Kidney tubule cell (primary cell): ENCODE measurements at places on chromosomes 16 and 17.
A peak's percentile ranks its signal among the peaks of the same experiment; 100 is the strongest.

GRCh38 chr16:11896486-11897176, 19.1 kb downstream of the GSPT1 start:
- DNase-seq = peak; percentile 79

DNA sequence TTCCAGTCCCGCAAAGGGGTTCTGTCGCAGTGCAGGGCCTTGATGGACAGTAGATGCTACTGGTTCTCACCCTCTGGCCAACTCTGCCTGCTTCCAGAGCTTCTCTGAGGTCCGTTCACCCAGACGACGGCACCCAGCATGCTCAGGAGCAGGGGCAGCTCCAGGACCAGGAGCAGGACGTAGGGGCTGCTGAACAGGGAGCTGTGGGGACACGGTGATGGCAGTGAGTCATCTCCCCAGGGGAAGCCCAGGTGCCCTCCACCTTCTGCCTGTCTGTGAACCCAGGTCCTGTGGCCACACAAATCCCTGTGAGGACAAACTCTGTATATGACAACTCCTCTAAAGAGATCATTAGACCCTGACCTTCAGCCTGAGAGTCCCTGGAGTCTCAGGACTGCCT, 3.4 kb upstream of the CD300C start:
- DNase-seq = no peak

- no peak for DNase-seq
Measured at GRCh38 chr17:58338454-58338840, 9.9 kb upstream of the TSPOAP1 start.

- peak; percentile 67 for DNase-seq
Measured at GRCh38 chr17:59832883-59833379, 59.8 kb downstream of the TUBD1 start.

DNA sequence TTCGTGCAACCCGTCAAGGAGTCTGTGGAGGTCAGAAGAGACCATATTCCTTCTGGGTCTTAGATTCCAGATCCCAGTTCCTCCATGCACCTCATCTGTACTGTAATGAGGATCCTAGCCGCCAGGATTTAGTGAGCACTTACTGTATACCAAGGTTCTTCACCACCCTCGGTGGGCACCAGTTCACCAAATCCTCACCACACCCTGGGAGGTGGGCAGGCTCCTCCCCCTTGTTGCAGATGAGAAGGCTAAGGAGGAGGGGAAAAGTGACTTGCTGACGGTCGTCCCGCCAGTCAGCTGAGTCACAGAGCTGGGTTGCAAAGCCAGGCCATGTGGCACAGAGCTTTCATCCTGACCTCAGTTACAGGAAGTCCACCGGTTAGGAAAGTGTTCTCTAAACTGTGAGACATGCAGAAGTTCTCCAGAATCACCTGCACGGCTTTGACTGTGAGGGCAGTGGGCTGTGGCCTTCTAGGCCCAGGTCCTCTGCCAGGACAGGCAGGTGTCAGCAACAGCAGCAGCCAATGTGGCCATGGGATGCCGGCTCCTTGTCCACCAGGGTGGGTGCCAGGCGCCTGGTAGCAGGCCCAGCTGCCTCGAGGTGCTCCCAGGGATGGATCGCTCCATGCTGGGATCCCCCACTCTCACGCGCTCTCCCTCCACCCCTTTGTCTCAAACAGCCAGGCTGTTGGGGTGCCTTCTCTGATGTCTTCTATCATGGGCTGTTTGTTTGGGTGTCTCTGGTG, 240.3 kb upstream of the GSE1 start:
- peak; percentile 88 for DNase-seq

DNA sequence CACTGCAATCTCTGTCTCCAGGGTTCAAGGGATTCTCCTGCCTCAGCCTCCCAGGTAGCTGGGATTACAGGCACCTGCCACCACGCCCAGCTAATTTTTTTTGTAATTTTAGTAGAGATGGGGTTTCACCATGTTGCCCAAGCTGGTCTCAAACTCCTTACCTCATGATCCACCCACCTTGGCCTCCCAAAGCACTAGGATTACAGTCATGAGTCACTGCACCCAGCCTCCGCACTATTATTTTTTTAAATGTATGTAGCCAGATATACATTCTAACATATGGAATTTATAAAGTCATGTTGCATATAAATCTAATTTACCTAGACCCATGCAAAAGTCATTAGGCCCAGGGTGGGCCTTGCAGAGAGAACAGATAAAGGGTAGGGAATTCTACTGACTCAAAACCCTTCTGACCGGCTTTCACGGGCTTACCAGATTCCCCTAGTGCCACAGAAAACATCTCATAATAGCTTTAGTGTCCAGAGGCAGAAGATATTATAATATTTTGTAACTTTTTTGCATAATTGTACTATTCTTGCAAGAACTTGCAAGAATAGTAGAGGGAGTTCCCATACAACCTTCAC, 20.5 kb upstream of the HELZ start:
- DNase-seq = no peak

DNA sequence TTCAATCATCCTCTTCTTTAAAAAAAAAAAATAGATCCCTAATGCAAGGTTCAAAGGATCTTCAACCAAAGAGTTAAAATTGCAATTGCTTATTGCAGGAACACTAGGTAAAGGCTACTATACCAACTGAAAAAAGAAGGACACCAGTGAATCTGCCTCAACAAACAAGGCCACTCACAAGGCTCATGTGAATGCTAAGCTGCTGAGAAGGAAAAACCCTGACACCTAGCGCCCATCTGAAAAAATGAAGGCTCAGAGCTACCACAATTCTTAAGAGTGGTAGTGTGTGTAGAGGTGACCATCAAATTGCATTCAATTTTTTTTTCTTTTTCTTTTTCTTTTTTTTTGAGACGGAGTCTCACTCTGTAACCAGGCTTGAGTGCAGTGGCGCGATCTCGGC, 201.6 kb upstream of the C17orf78 start:
- DNase-seq = peak; percentile 47

DNA sequence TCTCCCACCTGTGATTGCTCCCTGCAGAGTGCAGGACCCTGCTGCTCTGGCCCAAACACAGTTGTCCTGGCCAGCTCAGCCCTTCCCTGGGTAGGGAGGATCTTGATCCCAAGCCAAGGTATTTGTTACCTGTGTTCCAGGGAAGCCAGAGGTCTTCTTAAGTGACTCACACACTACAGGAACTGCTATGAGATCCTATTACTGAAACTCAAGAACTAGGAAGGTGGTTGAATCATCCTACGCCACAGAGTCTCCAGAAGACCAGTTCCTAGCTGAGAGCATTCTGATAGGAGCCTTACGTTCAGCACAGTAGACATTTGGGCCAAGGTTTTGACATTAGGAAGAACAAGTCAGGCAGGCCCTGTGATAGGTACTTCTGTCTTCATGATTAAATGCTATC, 12.0 kb downstream of the CHST6 start:
- peak; percentile 95 for DNase-seq

- no peak for DNase-seq
Measured at GRCh38 chr17:76121932-76122430, 18.4 kb upstream of the EXOC7 start.

- no peak for DNase-seq
Measured at GRCh38 chr16:57043248-57043647, 49.1 kb upstream of the CPNE2 start.

- DNase-seq = no peak
Measured at GRCh38 chr17:17745476-17746455, 64.5 kb downstream of the RAI1 start.

DNA sequence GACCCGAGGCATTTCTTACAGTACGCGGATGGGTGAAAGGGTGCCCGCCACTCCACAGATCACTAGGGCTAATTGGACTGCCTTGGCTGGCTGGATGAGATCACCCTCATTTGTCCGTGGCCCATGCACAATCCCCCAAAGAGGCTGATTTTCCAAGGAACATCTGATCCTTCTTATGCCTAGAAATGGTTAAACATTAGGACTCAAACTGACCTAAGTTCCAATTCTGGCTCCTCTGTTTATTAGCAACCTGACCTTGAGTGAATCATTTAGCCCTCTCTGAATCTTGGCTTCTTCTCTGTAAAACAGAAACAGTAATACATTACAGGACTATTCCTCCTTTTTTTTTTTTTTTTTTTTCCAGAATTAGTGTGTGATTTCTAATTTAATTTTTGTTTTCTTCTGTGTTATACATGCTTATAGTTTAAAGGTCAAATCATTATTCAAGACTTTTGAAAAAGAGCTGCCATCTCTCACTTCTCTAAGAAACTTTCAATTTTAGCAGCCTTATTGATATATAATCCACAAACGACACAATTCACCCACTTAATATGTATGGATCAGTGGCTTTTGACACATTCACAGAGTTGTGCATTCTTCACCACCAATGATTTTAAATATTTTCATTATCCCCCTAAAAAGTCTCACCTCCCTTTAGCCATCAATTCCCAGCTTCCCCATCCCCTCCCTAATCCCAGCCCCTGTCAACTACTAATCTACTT, 45.4 kb upstream of the TMEM132E start:
- peak; percentile 36 for DNase-seq

DNA sequence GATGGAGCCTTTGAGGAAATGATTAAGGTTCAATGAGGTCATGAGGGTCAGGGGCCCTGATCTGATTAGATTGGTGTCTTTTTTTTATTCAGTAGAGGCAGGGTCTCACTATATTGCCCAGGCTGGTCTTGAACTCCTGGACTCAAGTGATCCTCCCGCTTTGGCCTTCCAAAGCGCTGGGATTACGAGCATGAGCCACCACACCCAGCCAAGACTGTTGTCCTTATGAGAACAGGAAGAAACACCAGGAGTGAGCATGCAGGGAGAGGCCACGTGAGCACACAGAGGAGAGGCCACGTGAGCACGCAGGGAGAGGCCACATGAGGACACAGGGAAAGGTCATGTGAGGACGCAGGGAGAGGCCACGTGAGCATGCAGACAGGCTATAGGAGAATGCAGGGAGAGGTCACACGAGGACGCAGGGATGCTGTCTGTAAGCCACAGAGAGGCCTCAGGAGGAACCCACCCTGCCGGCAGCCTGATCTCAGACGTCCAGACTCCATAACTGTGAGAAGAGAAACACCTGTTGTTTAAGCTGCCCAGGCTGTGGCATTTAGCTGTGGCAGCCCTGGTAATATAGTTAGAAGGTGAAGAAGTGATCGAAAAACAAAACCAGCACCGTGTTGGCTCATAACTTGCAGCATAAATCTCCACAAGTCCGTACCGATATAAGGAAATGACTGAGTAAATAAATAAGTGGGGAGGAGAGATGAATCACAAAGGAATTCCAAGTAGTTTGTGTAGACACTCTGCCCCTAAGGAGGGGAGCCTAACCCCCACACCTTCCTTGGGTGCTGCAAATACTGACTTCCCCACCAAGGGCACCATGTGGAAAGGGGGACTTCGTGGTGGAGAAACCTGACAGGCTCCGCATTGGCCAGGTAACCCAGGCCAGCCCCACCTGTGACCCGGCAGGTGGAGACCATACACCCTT, 14.6 kb upstream of the CSNK1D start:
- peak; percentile 96 for DNase-seq

DNA sequence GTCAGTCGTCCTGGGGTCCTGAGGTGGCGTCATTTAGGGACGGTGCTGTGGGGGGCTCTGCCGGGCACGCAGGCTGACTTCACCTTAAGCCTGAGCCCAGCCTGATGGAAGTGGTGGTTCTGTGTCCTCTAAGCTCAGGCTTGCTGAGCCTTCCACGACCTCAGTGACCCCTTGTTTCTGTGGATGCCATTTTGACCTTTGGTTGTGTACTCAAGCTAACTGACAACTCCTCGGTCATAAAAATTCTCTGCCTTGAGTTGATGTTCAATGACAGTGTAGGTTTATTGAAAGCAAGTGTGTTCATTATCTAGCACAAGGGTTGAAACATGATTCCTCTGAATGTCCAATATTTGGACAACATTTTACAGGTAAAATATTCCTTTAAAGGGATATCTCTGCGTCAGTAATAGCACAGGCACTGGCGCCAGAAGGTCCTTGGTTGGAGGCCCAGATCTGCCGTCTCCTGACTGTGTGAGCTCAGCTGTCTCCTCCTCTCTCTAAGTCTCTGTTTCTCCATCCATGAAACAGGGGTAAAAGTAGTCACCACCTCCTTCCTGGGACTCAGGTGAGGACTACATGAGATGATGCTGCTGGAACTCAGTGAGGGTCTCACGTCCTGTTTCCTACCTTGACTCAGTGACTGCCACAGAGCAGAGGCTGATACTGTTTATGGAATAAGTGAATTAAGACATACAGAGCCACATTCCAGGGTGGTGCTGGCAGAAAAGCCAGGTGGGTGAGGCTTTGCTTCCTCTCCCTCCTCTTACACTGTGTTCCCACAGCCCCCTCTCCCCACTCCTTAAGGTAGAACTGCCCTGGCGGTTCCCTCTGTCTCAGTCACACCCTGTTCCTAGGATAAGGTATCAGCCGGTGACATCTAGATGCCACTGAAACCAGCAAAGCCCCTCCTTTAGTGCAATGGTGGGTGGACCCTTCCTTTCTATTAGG, 75.7 kb downstream of the IRF8 start:
- DNase-seq = no peak

DNA sequence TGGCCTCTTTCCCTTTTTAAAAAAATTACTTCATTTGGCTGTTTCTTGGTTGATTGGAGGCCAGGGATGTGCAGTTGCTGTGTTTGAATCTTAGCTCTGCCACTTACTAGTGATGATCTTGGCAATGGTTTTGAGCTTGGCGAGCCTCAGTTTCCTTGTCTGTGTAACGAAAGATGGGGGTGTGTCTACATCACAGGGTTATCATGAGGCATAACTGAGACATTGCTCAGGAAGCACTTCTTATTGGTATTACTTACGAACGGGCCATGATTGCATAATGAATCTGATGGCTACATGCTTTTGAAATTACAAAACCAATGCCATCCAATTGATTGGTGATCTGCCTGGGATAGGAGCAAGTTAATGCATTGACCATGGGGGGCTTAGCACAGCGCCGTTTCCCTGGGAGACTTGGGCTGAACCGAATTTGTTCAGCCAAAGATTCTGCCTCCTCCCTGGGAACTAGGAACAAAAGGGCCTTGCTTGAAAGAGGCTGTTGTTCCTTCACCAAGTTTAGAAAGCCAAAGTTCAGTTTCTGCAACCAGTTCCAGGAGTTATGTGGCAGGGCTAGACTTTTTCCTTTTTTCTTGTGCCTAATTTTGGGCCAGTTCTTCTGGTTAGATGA, 21.9 kb downstream of the CMIP start:
- no peak for DNase-seq

DNA sequence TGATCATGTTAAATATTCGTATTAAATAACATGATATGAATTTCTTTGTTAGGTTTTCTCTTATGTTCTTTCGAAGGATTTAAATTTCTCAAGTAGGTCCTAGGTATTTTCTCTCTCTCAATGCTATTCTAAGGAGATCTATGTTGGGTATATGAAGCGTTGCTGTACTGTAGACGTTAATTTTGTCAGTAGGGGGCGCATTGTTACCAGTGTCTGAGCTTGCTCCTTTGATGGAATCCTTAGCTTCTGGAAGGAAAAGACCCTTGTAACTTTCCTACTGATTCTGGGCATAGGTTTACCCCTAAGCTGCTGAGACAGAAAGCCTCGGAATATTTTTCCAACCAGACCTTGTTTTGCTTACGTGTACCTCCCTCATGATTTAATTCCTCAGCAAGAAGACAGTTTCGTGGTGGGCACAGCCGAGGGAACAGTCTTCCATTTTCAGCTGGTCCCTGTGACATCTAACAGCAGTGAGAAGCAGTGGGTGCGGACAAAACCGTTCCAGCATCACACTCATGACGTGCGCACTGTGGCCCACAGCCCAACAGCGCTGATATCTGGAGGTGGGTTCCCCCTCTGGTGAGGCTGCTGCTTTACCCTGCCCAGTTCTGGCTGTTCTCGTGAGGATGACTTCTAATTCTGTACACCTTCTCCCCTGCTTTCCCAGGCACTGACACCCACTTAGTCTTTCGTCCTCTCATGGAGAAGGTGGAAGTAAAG, 17.9 kb downstream of the UTP4 start:
- DNase-seq = peak; percentile 70
